ENCODE measurements at places on chromosomes 2 and 18.

GRCh38 chr2:183292028-183292427 is 167.8 kb downstream of the NUP35 start:
- DNase-seq, result no peak

DNA sequence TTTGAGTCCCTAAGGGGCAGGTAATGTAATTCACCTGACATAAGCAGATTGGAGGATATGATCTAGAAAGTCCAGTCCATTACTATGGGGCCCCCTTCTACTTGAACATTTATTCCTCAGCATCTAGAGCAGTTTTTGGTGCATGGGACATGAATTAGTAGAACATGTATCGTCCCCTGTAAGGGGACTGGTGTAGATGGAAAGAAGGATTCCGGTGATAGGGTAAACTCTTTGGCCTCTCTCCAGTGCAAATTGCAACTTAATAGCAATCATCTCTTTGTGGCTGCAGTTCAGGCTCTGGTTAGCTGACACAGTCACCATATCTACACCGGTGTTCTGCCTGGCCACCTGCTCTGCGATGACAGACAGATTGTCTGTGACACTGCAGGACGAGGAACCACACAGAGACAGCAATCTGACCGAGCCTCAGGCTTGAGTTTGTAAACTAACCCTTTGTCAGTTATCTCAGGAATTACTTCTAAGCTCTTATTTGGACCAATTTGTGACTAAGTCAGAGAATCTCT is 6.4 kb upstream of the SLC8A1 start:
- no peak for DNase-seq

- DNase-seq, result no peak
Observed at GRCh38 chr2:145068509-145068908, 548.6 kb upstream of the ZEB2 start.

DNA sequence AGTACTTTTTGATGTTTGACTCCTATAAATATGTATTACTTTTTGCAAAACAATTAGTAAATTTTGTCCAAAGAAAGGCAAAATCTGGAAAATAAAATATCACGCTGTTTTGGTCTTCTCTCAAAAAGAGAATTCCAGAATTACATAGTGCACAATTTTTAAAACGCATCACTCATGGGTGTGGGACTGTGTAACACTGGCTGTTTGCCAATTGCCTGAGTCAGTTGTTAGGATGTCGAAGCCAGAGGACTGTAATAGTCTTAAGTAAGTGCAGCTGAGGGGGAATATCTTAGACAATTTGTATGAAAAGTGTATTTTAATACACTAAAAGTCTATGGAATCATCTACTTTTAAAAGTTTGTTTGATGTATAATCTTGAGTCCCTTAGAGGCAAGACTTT is 24.1 kb upstream of the EPHA4 start:
- no peak for DNase-seq

GRCh38 chr2:132951008-132951714 is 281.2 kb upstream of the LYPD1 start:
- DNase-seq, result no peak

DNA sequence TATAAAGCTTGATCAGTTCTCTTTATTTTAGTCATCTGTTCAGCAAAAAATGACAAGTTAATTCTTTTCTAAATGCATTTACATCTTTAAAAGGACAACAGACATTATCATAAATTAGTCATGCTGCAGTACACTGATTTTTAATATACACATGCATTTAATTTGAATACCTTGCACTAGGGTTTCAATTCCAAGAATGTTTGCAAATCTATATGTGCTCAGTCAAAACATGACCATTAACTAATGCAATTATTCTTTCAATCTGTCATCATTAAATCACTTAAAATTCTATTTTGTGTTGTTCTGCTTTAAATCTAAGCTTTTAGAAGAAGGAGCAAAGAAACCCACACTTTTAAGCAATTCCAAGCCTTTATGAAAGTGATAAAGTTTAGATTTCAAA is 342.6 kb downstream of the THSD7B start:
- no peak for DNase-seq

- DNase-seq, result no peak
Observed at GRCh38 chr2:147223119-147223518, 621.7 kb upstream of the ACVR2A start.

DNA sequence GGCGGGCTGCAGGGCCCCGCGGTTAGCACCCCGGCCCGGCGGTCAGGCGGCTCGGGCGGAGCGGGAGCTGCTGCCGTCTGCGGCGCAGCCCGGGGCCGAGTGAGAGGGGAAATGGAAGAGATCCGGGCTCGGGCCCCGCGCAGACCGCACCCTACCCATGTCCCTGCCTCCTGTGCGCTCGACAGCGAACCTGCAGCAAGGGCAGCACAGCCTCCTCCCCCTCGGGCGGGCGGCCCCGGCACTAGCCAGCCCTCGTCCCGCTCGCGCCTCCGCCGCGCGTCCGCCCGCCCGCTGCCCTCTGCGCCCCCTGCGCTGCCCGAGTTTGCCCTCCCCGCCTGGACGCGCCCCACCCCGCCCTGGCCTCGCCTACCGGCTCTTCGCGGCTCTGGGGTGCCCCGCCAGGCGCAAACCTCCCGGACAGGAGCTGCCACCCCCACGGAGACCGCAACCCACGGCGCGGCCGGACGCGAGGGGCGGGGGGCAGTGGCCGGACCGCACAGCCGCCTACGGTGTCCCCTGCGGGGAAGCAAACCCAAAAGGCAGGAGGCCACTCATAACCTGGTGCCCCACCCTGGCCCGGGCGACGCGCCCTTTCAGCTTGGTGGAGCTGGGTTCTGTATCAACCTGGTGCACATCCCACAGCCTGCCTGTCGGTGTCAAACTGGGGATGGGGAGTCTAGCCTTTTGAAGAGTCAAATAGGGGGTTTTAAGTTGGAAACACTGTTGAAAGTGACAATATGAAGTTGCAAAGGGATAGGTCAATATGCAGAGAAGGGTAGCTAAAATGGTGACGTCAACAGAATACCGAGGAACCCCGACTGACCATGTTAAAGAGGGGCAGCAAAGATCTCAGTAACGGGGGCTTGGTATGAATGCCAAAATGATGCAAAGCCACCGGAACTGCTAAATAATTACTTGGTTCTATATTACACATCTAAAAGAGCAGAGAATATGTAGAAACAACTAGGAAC is at the start of gene IHH:
TSS of gene IHH (minus strand) at position 101 of the 971 bp plus-strand sequence. CDS start 454 bp downstream, outside the sequence.
- no peak for DNase-seq

DNA sequence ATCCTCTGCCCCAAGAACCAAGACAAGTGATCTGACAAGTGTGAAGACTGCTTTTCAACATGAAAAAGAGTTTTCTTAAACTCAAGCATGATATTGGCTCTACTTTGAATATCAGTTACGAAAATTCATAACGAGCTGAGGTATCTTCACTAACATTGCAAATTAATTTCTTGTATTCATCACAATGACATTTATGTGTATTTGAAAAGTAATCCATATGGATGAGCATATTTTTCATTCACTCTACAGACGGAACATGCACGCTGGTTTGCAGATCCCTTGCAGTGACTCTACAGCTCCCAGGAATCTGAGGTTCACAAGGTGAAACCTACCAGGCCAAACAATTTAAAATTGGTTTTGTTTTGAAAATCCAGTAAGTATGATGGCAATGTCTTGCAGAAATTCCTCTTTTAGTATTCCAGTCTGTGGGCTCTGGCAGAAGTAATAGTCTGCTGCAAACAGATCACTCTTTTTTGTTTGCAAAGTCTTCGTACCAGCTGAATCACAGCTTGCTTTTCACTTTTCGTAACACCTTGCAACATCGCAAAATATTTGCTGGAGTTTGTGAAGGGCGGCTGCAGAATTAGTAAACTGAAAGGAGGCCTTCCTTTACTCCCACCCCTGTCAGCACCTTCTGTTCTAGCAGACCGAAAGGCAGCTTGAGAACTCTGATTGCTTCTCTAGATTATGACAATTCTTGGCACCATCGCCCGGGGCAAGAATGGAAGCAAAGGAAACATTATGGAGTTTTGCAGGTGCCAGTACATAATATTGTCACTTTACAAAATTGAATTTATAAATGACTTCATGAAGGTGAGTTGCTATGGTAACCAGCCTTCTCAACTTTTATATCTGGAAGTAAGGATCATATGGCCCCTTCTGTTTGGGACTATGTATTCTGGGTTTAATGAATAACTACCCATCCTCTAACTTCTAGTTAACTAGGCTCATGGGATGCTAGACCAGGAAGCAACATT is 168.7 kb downstream of the TMEM247 start:
- DNase-seq, result no peak

- no peak for DNase-seq
Observed at GRCh38 chr2:210112871-210113270, 58.3 kb downstream of the KANSL1L start.

DNA sequence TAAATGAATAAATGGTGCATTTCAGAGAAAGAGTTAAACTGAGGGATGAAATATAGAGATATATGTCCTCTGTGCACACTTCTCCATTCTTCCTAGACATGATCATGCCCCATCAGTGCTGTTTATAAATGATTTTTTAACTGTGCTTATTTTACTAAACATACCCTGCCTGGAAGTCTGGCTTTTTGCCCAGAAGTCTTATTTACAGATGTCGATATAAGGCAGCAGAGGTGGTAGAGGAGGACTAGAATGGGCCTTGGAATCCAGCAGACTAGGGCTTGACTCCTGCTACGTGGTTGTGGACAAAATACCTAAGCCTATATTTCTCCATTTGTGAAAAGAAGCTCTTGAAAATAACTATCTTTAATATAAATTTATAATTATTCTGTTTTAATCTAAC is 355.5 kb downstream of the RAD51AP2 start:
- DNase-seq, result peak; percentile 35

- DNase-seq, result no peak
Observed at GRCh38 chr2:179264368-179265081, at the start of gene SESTD1. TSS of gene SESTD1 (minus strand) at chr2:179264832. CDS start at chr2:179191841, 72,991 bp downstream.

- DNase-seq, result no peak
Observed at GRCh38 chr2:240024766-240025165, 376 bp downstream of the NDUFA10 start.

GRCh38 chr2:63596401-63596883 is 7.7 kb downstream of the MDH1 start:
- DNase-seq, result no peak

DNA sequence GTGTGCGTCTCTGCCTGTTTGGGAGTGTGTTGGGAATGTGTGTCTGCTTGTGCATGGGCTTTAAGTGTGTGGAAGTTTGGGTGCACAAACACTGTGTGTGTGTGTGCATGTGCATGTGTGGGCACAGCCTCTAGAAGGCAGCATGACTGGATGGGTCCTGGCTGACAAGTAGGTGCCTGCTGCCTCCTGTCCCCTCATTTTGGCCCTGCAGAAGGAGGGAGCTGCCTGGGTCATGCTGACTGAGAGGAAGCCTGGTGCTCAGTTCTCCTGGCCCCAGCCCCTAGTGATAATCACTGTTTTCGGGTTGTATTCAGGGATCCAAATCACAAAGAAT is 34.1 kb downstream of the GLI2 start:
- no peak for DNase-seq

- DNase-seq, result no peak
Observed at GRCh38 chr18:77397617-77398016, 148.0 kb downstream of the GALR1 start.

- no peak for DNase-seq
Observed at GRCh38 chr2:26571316-26571715, 69.8 kb downstream of the CIB4 start.

- DNase-seq, result peak; percentile 64
Observed at GRCh38 chr2:173119069-173119807, 43.6 kb downstream of the MAP3K20 start.

DNA sequence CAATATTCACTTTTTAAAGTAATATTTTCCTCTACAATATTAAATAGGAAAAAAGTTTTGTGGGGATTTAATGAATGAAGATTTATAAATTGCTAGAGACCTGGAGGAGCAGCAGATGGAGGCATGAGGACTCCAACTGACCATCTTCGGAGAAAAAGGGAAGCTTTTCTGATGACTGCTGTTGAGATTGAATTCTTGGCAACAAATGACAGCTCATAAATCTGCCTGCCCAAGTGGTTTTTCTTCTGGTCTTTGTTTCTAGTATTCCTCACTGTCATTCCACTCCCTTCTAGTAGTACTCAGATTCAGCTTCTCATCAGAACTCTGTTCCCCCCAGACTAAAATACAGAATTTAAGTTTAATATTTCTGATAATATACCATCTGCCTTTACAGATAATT is 157.0 kb downstream of the EML6 start:
- DNase-seq, result no peak

DNA sequence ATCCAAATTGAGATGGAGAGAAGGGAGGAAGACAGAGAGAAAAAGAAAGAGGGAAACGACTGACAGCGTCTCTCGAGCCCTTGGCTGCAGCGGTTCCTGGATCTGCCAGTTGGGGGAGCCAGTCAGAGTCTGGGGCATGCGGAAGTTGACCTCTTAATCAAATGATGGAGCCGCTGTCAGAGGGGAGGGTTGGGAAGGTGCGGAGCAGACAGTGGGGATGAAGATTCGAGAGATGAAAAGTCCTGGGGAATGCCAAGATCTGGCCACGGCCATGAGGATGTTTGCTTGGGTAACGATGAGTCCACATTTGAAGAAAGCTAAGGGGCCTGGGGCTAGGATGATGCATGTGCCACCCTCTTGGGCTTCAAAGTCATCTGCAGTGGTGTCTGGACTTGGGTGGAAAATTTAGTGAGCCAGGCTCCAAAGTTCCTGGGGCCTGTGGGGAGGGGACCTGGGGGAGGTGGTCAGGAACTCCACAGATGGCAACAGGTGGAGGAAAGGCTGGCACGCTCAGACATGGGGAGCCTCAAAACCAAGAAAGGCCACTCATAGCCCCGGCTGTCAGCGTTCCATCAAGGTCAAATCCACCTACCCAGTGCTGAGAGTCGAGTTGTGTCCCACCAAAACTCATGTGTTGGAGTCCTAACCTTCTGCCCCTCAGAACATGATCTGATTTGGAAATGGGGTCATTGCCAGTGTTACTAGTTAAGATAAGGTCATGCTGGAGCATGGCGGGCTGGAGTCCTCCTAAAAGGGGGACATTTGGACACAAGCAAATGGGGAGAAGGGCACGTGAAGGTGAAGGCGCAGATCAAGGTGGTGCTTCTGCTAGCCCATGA is 200.1 kb downstream of the NDUFA10 start:
- DNase-seq, result no peak

All from DMS153 (cell line).